ENCODE measurements at places on chromosomes 5 and 9.

DNA sequence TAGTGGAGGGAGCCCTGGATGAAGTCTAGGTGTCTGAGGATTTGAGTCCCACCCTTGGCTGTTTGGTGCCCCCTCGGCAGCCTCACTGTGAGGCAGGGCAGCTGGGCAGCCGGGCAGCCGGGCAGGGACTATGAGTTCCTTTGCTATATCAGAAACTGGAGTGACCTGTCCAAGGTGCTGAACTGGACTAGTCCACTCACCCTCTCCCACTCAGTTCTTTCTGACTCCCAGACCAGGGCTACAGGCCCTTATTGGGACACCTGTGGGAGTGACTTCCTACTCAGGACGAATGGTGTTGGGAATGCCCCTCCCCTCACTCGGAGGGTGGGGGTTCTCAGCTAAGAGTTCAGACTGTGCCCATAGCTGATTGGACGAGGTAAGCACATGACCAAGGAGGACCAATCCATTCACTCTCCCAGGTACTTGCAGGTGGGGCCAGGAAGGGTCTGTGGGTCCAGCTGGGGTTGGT lies 34.1 kb upstream of the RAPGEF1 start:
- DNase-seq = no peak

DNA sequence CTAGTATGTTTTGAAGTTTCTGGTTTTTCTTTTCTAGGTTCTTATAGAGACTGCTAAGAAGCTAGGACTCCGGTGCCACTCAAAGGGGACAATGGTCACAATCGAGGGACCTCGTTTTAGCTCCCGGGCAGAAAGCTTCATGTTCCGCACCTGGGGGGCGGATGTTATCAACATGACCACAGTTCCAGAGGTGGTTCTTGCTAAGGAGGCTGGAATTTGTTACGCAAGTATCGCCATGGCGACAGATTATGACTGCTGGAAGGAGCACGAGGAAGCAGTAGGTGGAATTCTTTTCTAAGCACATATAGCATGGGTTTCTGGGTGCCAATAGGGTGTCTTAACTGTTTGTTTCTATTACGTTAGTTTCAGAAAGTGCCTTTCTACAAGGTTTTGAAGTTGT lies 52.2 kb downstream of the MTAP start:
- no peak for DNase-seq

- no peak for DNase-seq
These were observed 8.5 kb downstream of the FOCAD start for GRCh38 chr9:20692554-20692953.

GRCh38 chr5:78507531-78507930 lies 141.0 kb downstream of the LHFPL2 start:
- no peak for DNase-seq

- DNase-seq = no peak
These were observed 555 bp downstream of the CFAP95 start for GRCh38 chr9:69820955-69821788.

- no peak for DNase-seq
These were observed 712.3 kb upstream of the WWC1 start for GRCh38 chr5:167578977-167579692.

GRCh38 chr5:131532031-131532640 lies 102.9 kb downstream of the RAPGEF6 start:
- DNase-seq = no peak

DNA sequence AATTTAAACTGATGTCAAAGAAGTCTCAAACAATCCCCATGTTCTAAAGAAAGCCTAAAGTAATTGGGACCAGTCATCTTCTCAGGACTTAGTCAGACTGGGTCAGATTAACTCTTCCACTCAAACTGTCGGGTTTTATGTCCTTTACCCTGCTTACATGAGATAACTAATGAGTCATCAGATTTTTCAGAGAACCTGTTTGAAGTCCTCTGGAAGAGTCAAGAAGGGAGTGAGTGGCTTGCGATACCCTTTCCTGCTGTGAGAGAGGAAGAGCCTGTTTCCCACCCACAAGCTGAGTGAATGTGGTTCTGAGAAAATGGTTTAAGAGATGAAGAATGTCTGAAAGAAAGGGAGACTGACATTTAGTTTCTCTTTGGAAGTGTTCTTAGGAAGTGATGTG lies 1866.7 kb upstream of the C9orf72 start:
- DNase-seq = no peak

DNA sequence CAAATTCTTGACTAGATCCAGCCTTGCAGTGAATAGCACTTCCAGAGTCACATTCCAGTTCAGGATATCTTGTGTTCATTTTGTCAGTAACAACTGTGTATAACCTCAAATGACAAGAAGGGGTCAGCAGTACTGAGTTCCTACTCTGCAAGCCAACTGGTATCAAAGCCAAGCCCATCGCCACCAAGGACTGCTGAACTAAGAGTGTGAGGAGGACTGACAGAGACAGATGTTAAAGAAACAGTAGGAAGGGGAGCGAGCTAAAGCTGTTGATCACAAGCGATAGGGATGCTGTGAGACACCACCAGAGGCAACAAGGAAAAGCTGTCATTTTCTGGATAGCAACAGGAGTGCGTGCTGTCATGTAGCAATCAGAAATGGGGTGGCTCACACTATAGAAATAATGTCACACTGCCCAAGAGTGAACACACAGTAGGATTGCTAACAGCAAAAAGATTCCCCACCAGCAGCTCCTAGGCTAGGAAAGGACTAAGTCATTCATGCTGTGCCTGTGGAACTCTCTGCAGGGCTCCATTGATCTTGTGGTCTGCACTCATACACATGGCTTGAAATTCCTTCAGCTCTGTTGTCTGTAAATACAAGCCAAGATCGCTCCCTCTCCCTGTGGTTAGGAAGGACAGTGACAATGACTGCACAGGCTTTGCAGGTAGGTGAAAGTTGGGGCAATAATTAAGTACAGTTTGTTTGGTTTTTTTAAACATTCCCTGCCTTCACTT lies 658.6 kb downstream of the NR2F1-AS1 start:
- DNase-seq = no peak

DNA sequence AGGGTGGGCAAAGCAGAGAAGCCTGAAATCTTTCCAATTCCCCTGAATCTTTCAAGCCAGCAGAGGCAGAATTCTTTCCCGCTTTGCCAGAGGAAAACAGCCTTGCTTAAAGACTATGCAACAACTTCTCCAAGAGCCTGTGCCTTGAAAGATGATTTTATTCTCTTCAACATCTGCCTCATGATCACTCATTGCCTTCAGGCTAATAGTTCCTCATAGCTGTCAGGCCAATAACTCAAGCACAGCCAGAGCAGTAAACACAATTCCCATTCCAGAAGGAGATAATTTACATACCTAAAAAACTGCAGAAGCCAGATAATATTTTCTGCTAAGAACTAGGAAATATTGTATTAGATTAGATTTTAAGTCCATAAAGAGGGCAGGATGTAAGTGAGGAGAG lies 92.3 kb upstream of the PUM3 start:
- DNase-seq = no peak
